Stimulated activated CD8-positive, alpha-beta memory T cell treated with anti-CD3 and anti-CD28 coated beads, Interleukin-2, amount 100 ng/mL, for 1 hour (primary cell): ENCODE measurements at places on chromosomes 3 and 15.

DNA sequence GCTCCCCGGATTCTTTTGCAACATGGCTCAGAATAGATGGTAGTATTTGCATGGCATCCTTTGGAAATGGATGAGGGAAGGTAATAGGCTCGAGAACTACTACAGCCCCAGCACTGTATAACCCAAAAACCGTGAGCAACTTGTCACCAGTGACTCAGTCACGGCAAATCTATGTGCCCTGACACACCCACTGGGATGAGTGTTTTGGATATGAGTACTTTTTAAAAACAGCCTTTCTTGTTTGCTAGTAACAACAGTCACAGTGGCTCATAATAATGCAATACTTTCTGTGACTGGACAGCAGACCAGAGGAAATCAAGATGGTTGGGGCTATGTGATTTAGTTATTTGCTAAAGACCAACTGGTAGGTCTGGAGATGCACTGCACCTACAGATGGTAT lies 299.6 kb downstream of the ULK4 start:
- no peak for DNase-seq

DNA sequence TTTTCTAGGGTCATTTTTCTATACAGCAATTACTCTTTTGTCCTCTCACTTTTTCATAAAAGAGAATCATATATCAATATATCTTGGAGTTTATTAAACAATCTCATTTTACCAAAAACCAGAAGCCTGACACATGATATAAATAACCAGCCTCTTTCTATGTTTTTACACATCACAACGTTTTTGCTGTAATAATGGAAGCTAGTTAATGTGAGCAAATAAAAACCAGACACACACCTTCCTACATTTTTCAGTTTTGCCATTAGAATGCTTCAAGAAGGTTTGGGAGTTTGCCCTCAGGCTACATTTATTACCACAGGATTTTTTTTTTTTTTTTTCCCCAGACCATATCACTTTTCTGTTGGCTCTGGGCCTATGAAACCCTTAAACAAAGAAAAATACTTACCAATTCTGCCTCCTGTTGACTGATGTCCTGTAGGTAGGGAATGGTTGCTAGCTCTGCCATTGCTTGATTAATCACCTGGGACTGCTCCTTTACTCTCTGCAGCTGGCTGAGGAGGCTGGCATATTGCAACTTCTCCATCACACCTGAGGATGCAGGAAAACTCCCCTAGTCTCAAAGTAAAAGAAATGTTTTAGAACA lies 165.5 kb downstream of the ECT2 start:
- no peak for DNase-seq

- no peak for DNase-seq
Measured at GRCh38 chr3:106261396-106261795, 392.6 kb upstream of the CBLB start.

DNA sequence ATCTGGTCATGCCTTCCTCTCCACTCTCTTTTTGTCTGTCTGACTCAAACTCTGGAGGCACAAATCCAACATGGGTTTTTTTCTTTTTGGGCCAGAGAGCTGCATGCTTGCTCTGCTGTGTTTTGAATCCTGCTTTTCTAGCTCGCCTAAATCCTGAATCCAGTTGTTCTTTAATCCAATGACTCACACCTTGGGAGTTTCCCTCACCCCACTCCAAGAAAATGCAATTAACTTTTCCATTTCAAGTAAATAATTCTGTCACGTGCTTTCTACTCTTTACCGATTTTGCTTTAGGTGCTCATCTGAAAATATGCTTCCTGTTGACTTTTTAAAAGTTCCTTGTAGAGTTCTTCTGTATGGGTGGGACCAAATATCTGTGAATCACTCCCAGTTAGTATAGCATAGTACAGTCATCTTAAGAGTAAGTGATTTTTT lies 47.6 kb downstream of the SLMAP start:
- DNase-seq = no peak
